Muscle of back (tissue), 13 donors: ENCODE measurements at places on chromosomes 3 and 15.

- DNase-seq = no peak
Measured at GRCh38 chr3:129522953-129523352, 5.5 kb upstream of the RHO start.

DNA sequence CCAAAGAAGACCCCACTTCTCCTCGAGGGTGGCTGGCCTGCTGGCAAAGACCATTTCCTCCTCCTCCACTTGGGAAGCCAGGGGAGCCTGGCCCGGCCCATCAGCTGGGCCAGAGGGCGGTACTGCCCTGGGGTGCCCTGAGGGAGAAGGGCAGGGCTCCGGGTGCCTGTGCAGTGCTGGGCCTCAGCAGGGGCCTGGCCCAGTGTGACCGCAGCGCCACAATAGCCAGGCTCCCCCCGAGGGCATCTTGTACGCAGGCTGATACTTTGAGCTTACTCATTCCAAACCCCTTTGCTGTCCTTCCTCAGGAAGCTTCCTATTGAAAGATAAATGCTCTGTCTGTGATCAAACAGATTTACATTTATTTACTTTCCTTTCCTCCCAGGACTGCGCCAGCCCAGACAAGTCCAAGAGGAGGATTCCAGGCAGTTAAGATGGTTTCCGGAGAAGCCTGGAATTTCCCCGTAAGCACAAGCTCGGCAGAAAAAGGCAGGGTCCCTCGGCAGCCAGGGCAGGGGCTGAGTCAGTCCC, 240.1 kb downstream of the XXYLT1 start:
- DNase-seq = no peak

DNA sequence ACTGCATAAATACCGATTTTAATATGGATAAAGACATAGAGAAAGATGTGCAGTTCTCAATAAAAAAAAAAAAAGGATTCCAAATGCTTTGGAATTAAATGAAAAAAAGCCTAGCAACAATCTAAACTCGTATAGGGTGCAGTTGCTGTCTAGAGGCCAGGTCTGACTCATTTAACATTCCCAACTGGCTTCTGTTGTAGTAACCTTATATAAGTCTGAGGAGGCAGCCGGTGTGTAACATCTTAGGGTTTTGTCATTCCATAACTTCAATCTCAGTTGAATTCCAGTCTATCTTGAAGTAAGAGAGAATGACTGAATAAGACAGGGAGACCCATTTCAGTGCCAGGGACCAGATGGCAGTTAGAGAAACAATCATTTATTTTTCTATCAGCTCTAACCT, 6.5 kb downstream of the PDCD10 start:
- no peak for DNase-seq

- peak; percentile 26 for DNase-seq
Measured at GRCh38 chr3:123535580-123535979, 49.3 kb downstream of the HACD2 start.

DNA sequence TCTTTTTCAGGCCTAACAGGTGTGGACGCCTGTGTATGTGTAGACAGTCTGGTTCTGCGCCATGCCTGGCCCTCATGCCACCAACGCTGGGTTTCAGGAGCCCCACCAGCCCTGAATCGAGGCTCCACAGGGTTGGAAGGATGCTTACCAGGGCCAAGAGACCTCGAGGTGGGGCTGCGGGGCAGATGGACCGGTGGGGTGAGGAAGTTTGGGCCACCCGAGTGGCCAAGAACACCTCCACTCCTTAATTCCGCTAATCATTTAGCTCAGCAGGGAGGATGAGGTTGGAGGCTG, 6.0 kb upstream of the ONECUT1 start:
- DNase-seq = no peak

- no peak for DNase-seq
Measured at GRCh38 chr3:41581700-41582099, 380.2 kb downstream of the ULK4 start.

DNA sequence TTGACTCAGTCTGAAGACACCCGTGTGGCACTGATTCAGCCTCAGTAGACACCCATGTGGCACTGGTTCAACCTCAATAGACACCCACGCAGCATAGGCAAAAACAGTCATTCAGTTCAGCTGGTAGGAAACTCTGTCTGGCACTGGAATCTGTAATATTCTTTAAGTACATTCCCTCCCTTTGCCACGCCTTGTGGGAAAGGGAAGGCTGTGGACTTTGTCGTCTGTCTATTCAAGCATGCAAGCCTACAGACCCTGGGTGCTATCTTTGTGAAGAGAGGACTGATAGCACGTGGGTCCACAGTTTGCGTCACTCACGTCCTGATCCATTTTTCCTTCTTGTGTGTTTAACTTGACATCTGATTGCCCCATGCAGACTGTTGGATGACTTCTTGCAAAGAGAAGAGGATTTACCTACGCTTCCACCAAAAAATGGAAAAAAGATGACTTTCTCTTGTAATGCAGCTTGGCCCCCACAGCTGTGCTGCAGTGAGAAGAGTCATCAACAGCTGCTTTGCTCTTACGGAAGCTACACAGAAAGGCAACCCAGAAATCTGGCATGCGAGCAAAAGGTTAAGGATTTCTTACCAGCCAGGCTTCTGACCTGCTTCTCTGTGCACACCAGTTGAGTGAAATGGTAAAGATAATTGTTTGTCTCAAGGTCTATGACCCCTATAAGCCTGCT, 278.1 kb downstream of the ULK4 start:
- DNase-seq = no peak

DNA sequence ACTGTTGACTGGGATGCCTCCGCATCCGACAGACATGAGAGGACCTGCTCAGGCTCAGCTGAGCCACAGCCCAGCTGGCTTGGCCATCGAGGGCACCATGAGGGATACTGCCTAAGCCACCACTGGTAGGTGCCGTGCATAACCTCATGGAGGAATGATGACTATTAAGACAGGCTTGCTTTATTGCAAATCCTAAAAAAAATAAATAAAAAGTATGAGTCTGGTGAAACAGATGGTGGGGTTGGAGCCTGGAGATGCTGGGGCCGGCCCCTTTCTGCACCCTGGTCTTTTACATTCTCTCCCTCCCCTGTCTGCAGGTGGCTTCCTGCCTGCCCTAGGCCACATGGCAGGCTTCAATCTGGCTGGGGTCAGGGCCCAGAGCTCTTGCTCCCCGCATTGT, 24.0 kb upstream of the RAD18 start:
- DNase-seq = no peak

- DNase-seq = no peak
Measured at GRCh38 chr15:36691579-36692357, 112.3 kb downstream of the CDIN1 start.
